Activated gamma-delta T cell (primary cell): ENCODE measurements at places on chromosomes 3 and 15.

DNA sequence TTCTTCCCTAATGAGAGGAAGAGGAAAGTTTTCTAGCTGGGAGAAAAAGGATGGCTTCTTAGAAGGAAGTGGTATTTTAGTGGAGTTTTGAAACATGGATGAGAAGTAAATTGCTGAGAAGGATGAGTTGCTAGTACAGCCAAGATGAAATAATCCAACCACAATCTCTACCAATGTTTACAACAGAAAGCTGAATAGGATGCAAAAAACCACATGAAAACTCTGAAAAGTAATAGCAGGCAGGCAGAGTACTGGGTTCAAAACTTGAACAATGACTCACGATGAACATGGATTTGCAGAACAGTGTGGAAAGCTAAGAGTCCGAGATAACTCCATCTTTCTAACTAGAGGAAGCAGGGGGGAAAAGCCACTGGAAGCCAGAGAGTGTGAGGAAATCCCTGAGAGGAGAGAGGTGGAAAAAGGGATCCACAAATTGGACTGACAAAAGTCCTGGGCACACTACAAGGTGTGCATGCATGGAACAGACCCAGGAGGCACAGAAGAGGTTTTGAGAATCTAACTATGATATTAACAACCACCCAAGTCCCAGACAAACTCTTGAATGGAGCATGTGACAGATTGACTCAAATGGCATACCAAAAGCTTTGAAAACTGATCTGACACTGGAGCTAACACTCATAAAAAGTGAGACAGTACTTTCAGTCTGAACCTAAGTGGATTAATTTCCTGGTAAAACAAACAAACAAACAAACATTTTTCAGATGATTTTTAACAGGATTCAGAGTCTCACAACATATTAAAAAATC lies 76.7 kb downstream of the ST6GAL1 start:
- DNase-seq, result no peak

DNA sequence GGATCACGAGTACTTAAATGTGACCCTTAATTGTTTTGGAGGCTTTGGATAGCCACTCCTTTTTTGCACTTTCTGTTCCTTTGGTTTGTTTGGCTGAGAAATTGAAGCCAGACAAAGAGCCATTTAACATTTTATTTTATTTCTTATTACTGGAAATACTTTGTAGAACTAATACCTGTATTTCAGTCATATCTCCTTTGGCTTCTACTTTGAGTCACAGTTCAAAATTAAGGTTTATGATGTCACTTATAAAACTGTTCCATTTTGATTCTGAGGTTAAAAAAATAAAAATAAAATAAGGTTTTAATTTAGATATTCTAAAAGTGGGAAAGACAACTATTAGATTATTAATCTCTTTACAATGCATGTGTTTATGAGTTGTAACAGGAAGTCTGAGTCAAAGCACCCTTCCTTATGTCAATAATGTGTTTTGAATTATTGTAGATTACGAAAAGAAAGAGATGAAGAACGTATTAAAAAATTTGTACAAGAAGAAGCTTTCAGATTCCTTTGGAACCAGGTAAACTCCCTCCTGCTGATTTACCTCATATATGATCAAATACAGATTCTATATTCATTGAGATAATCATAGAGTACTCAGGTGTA lies 16.9 kb upstream of the NXPE3 start:
- no peak for DNase-seq

DNA sequence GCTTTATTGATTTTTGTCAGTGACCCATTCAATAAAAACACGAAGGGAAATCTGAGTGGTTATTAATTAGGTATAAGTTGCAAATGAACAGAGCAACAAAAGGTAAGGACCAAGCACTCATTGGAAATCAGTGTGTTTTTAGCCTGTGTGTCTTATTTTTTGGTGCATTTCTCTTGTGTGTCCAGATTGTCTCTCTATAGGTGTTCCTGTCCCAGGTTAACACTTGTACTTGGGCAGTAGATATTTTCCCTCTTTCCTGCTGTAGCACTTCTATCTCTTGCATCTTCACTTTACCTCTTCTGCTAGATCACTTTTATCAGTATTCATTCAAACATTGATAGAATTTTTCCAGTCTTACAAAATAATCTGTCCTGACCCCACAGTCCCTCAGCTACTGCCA lies 37.0 kb downstream of the MAPK6 start:
- DNase-seq, result no peak

GRCh38 chr3:72347819-72348319 lies 500.4 kb downstream of the SHQ1 start:
- peak; percentile 16 for DNase-seq

DNA sequence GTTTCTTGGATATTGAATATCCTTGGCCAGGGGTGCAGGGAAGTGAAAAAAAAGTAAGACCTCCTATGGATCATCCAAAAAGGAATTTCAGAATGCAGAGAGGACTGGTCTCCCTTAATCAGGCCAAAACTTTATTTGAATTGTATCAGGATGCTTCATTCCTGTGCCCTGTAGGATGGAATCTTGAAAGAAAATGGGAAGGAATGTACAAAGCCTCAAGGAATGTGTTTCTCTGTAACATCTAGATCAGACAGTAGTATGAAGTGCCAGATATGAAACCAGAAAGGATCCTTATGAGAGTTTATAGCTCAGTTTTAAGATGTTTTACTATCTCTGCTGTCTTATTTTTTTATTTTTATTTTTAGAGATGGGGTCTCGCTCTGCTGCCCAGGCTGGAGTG lies 6.5 kb upstream of the GSK3B start:
- no peak for DNase-seq

DNA sequence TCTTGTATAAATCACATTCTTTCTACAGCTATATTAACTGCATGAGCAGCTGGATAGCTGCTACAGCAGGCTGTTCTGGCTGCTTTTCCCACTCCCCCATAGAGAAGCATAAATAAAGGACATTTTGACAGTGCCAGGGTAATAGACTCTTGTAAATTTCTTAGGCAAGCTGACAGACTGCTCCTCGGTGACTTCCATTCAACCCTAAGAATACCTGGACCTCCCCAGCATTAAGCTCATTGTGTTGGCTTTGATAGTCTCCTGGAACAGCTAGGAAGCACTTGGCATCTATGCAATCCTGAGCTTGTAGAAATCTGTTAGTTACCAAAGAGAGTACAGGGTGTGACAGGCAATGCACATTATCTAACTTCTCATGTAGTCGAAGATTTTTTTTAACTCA lies 475.4 kb downstream of the AGBL1 start:
- DNase-seq, result no peak

GRCh38 chr3:135155228-135155627 lies 360.2 kb downstream of the EPHB1 start:
- DNase-seq, result no peak

DNA sequence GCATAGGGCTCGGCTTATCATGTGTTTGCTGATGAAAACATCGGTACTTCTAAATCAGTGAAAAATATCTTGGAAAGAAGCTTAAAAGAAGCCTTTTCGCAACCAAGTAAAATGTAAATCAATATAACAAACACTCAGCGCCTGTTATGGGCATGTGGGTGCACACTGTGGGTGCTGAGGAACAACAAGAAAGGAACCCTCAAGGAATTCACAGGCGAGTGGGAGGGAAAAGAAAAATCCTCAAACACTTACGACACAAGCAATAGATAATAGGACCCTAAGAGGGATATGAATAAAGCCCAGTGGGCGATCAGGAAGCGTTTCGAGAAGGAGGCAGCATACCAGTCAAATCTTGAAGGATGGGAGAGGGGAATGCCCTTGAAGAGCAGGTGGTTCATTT lies 21.9 kb downstream of the GLDN start:
- no peak for DNase-seq

GRCh38 chr3:25547943-25548674 lies 116.6 kb downstream of the TOP2B start:
- DNase-seq, result no peak

DNA sequence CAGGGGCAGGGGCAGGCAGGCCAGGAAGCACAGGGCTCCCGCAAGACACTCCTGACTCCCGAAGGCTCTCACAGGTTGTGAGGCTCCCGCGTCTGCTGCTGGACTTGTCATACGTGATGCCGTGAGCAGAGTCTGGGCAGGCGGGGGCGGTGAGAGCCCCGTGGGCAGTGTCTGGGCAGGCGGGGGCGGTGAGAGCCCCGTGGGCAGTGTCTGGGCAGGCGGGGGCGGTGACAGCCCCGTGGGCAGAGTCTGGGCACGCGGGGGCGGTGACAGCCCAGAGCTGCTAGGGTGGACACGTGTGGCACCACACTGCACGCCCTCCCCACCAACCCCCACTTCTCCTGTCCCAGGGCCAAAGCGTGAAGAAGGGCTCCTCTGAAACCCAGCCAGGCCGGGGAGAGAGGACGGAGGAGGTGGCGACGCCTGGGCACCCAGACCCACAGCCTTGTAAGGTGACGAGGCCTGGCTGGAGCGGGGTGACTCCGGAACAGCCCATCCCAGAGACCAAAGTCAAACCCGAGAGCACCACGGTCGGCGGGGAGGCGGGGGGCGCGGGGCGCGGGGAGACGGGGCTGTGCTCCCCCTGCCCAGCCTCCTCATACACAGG lies 35.0 kb downstream of the TNK2 start:
- no peak for DNase-seq

- DNase-seq, result peak; percentile 13
Measured at GRCh38 chr15:44584162-44584749, 47.3 kb downstream of the EIF3J start.
